ENCODE measurements at places on chromosomes 5 and 9.

GRCh38 chr5:56078278-56079156 is 83.8 kb upstream of the IL6ST start:
- DNase-seq, result peak; percentile 72

DNA sequence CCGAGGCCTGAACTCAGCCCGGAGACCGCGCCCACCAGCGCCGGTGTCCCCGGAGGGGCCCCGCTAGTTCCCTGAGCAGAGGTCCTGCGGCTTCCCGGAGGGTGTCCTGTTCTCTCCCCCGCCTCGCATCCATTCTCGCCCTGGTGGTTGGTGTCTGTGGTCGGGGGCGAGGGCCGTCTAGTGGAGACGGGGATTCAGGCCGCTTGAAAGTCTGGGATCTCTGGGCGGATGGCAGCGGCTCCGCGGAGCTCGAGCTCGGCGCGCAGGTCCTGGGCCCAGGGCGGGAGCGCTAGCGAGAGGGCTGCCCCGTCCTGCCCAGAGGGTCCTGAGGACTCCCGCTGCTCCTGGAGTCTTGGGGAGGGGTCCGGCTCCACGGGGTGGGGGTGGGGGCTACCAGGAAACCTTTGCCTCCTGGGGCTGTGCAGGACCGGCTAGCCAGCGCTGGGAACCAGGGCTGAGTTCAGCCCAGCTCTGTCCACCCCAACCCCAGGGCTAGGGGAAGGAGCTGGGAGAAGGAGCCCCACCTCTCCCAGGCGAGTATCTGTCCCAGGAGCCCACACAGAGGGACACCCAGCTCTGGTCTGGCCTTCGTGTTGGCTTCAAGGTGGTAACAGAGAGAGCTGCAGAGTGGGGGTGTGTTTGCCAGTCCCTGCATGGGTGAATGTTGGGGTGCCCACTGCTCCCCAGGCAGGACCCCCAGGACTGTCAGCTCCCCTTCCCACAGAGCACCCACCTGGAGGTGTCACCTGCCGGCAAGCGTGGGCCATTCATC is 4.0 kb downstream of the TOR4A start:
- DNase-seq, result no peak

- DNase-seq, result no peak
Measured at GRCh38 chr9:19615036-19615624, 173.7 kb downstream of the SLC24A2 start.

- no peak for DNase-seq
Measured at GRCh38 chr5:146213210-146213826, 9.9 kb downstream of the RBM27 start.

DNA sequence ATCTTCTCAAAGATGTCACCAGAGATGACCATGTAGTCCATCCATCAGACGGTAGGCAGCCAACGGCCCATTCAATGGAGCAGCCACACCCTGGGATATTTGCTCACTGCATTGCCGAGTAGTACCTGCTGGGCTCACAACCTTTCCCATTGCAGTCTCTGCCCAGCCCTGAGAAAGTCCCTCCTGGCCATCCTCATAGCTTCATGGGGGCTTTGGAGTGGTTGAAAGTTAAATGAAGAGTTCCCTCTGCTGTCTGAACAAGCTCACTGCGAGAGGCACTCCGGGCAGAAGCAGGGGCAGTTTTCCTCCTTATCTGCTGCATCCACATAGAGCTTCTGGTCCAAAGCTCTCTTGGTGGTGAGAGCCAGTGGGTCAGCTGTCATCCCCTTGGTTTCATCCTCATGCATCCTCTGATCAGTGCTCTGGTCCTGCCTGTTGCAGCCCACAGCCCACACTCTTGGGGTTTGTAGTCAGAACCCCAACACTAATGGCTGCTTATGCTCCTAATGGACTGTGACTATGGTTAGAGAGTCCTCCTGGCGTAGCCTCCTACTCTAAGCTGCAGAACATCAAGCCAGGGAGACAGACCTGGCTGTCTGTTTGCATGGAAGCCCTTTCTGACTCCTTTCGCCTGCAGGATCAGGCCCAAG is 23.3 kb downstream of the TNFSF8 start:
- no peak for DNase-seq

DNA sequence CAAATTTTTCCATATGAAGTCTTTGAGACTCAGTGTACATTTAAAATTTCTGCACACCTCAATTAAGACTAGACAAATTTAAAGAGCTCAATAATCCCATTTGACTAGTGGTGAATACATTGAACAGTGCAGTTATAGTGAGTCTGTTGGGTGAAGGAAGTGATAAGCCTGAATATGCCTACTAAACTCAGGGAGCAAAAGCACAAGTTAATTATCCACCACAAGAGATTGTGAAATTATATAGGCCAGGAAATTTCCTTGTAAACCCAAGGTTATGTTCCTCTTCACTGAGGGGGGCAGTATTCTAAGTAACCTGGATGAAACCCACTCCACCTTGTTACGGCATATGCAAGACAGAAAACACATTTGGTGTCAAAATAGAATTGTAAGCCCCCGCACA is 612.9 kb upstream of the DAB2 start:
- DNase-seq, result no peak

DNA sequence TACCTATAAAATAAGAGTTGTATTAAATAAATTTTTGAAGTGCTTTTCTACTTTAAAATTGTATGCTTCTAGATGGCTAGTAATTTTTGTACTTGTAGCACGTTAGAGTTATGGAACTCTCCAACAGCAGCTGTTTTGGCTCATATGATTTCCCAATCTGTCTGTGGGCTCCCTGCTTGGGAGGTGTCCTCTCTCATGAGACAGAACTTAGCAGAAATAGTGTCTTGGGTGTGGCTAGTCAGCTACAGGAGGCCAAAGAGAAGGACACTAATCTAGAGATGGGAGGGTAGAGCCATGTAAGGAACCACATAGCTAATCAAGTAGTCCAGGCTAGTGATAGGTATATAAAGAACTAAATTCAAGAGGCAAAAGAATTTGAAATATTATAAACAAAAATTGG is 78.4 kb upstream of the DAB2 start:
- DNase-seq, result no peak

DNA sequence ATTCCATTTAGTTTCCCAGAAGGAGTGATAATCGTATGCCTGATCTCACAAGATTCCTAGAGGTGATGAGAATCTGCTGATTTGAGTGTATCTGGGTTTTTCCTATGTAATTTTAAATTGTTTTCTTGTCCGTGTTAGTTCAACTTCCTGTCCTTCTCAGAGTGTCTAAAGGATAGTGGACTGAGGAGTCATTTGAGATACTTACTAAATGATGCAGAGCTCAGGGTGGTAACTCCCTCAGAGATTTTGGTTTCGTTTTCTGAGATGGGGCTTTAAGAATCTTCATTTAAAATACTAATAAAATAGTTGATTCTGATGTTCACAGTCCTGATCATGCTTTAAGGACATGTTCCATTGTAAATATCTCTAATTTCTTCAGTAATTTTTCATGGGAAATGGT is 30.3 kb downstream of the MELK start:
- DNase-seq, result no peak

DNA sequence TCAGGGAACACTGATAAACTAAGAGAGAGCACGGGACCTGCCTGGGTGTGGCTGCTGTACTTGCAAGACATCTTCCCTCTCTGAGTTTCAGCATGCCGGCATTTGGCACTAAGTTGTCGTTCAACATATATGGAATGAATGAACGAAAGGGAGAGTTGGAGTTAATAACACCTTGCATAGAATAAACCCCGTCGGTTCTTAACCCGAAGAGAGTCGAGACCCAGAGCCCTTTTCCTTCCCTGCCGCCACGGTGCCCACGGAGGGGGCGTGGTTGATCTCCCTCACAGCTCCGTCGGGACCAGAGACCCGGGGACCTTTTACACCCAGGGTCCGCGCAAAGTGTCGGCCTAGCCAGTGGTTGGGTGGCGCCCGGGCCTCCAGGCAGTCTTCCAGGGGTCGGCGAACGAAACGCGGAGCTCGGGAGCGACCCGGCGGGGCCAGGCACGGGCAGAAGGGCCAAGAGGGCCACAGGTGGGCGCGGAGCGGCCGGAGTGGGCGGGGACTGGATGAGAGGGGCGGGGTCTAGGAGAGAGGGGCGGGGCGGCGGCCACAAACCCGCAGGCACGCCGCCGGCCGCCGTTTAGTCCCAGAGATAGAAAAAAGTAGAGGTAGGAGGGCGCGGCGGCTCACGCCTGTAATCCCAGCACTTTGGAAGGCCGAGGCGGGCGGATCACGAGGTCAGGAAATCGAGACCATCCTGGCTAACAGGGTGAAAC is 735 bp upstream of the RPL26L1 start:
- DNase-seq, result peak; percentile 80

DNA sequence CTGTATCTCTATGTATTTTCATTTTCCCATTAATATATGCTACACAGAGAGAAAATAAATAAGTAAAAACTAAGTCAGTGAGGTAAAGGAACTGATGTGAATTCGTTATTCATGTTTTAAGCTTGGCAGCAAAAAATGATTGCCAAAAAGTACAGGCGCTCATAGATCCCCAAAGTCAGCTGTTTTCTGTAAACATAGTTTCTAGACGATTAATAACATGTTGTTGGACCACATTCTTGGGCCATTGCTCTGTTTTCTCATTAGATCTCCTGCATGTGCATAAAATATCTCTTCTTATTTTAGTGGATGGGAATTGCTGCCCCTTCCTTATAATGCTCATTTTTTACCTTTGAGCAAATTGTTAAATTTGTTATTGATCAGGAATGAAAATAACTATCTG is 215.2 kb downstream of the TLE1 start:
- DNase-seq, result no peak

- DNase-seq, result no peak
Measured at GRCh38 chr5:92559781-92560180, 1021.2 kb downstream of the NR2F1-AS1 start.

DNA sequence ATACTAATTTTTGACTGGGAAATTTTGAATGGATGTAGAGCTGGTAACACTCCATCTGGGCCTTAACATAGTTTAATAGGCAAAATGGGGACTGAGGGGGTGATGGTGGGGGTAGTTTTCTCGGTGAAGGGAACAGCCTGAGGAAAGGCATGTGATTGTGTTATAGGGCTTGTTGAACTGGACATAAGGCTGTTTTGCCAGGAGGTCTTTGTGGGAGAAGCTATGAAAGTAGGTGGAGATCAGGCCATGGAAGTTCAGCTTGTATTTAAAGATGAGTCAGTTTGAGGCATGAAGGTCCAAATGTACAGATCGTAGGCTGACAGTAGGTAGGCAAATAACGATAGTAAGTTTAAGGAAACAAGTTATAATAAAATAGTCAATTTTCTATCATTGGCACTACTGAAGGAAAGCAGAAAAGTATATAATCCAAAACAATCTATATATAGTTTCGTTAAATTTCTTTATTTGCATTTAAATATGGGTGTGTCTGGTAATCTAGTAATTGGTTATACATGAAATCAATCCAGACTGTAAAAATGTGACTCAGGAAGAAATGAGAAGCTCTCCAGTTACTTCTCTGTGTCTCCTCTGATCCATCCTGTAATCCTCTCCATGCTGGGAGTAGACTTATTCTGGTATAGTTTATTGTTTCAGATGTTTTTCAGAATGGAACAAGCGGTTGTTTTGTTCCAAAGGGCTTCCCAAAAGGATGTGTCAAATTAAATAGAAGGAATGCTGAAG is 2.8 kb downstream of the CSNK1G3 start:
- DNase-seq, result no peak

DNA sequence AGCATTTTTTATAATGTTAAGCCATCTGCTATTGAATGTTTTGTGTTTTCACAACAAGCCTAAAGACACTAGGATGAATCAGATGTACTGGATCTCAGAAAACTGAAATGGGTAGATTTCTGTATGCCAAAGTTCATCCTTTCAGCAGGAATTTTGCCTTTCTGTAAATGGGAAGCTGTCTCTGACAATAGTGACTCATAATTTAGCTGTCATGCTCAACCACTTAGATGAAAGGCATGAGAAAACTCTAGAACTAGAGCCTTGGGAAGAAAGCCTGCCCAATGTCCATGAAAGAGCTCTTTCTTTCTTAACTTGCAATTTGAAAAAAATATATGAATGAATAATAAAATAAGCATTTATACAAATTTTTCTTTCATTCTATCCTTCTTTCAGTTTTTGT is 616.0 kb upstream of the EDIL3 start:
- DNase-seq, result no peak

GRCh38 chr5:179430193-179431175 is 85.2 kb upstream of the ADAMTS2 start:
- no peak for DNase-seq
